Transverse colon (tissue), 4 donors: ENCODE measurements at places on chromosomes 7 and 10. TPM values are rescaled to one million over a fixed set of nuclear protein-coding genes. Genes with fewer than 3 reads are reported as not detected.

DNA sequence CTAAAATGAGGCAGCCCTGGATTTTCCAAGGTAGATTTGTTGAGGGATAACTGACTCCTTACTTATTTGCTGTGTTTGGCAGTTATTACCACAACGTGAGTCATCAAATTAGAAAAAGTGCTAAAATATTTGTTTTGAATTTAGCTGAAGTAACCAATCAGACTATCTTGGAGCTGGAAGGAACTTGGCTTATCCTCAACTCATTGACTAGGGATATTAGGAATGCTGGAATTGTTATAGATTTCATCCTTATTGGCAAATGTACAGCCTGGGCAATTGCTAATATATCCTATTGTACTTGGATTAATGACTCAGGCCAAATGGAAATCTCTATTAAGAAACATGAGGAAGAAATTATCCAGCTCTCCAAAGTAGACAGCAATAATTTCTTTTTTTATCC, 1189.0 kb upstream of the LRRN3 start:
- no peak overlapping the region for H3K4me3 ChIP-seq
- H3K27me3 ChIP-seq: no peaks in the 10 kb centered on the region
- DNase-seq: no peak
- no peaks in the 10 kb centered on the region for H3K4me1 ChIP-seq

DNA sequence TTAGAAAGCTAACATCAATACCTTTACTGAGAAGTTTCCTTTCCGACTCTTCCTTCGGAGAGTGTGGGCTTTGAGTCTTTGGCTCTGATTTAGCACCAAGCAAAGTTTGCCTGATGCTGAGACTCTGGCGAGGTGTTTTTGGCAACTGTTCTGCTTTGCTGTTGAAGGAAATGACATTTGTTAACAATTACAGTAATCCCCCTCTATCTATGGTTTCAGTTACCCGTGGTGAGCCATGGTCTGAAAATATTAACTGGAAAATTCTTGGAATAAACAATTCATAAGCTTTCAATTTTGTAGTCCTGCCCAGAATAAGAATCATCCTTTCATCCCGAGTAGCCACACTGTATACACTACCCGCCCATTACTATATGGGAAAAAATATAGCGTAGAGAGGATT, 126.3 kb downstream of the ARHGAP21 start:
- no peaks in the 10 kb centered on the region for H3K27me3 ChIP-seq
- H3K27ac ChIP-seq: no peak overlapping the region
- H3K4me3 ChIP-seq: no peak overlapping the region
- no peak for DNase-seq
- H3K4me1 ChIP-seq: no peaks in the 10 kb centered on the region

DNA sequence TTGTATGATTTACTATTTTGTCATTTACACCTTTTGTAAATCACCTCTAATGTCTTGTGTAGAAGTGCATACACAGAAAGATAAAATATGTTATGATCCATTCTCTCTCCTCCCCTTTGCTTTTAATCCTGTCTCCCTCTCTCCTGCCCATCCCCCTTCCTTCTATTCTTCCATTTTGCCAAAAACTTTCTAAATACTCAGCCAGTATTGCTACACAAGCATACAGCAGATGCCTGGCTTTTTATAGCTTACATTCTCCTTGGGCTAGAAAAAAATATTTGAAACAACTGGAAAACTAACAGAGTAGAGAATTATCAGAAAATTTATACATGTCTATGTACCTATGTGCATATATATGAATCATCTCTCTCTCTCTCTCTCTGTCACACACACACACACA, 308.7 kb upstream of the BMPER start:
- no peaks in the 10 kb centered on the region for H3K4me1 ChIP-seq
- no peak overlapping the region for H3K4me3 ChIP-seq
- H3K27me3 ChIP-seq: no peaks in the 10 kb centered on the region
- H3K36me3 ChIP-seq: no peaks in the 10 kb centered on the region

GRCh38 chr7:102813191-102814024, 64.6 kb downstream of the FAM185A start:
- no peaks in the 10 kb centered on the region for H3K27me3 ChIP-seq
- H3K27ac ChIP-seq: no peak overlapping the region
- H3K36me3 ChIP-seq: no peaks in the 10 kb centered on the region
- no peak overlapping the region for H3K4me3 ChIP-seq

DNA sequence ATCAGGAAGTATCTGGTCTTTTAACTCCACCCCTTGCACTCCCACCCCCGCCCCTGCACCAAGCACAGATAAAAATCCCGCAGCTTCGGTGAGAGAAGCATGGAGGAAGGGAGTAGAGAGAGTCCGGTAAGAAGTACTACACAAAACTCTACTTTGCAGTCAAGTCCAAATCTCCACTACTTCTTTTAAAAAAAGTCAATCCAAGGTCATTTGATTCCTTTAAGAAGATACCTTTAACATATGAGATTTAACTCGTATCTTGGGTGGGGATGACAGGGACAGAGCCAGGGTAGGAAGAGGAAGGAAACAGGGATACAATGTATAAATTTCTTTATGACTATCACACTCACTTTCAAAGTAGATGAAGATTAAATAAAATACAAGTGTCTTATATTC, 132.1 kb downstream of the NRBF2 start:
- H3K4me1 ChIP-seq: peaks cover 39% of the 10 kb centered on the region
- H3K27ac ChIP-seq: peak overlapping the region; percentile 97
- H3K27me3 ChIP-seq: no peaks in the 10 kb centered on the region

GRCh38 chr7:135390829-135391228, 119.1 kb downstream of the CNOT4 start:
- DNase-seq: no peak
- no peak overlapping the region for H3K4me3 ChIP-seq
- H3K4me1 ChIP-seq: no peaks in the 10 kb centered on the region
- H3K27me3 ChIP-seq: no peaks in the 10 kb centered on the region
- H3K27ac ChIP-seq: no peak overlapping the region
- no peaks in the 10 kb centered on the region for H3K36me3 ChIP-seq

- H3K36me3 ChIP-seq: no peaks in the 10 kb centered on the region
- peak overlapping the region; percentile 96 for H3K27ac ChIP-seq
- peak overlapping the region; percentile 79 for H3K4me3 ChIP-seq
- peak; percentile 29 for DNase-seq
Measured at GRCh38 chr10:102113956-102114857, 6.0 kb downstream of the LDB1 start.

GRCh38 chr7:108367314-108367713, 88.9 kb downstream of the NRCAM start:
- H3K27ac ChIP-seq: no peak overlapping the region
- DNase-seq: no peak
- no peaks in the 10 kb centered on the region for H3K27me3 ChIP-seq
- no peaks in the 10 kb centered on the region for H3K4me1 ChIP-seq
- no peak overlapping the region for H3K4me3 ChIP-seq

The ZNF485 gene
- not detected for total RNA-seq

DNA sequence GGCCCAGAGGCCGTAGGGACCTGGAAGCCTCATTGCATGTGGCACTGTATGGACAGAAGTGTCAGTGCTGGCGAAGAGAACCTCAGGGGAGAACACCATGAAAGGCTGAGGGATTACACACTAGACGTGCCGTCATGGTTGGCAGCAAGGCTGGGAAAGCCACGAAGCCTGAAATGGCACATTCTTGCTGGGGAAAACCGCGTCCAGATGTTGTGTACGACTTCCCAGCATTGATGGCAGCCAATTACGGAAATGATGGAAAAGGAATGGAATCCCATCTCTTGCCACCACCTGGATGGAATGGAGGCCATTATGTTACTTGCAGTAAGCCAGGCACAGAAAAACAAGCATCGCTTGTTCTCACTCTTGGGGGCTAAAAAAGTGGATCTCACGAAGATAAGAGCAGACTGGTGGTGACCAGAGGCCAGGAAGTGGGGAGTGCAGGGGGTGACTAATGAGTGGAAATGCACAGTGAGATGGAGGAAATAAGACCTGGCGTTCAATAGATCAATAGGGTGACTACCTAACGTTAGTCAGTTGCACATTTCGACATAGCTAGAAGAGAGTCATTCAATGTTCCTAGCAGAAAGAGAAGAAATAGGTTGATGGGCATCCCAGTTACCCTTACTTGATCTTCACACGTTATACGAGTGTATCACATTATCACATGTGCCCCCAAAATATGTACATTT, 14.6 kb upstream of the PWWP2B start:
- H3K27ac ChIP-seq: no peak overlapping the region
- H3K36me3 ChIP-seq: no peaks in the 10 kb centered on the region
- H3K27me3 ChIP-seq: no peaks in the 10 kb centered on the region
- peak; percentile 4 for DNase-seq
- no peaks in the 10 kb centered on the region for H3K4me1 ChIP-seq

DNA sequence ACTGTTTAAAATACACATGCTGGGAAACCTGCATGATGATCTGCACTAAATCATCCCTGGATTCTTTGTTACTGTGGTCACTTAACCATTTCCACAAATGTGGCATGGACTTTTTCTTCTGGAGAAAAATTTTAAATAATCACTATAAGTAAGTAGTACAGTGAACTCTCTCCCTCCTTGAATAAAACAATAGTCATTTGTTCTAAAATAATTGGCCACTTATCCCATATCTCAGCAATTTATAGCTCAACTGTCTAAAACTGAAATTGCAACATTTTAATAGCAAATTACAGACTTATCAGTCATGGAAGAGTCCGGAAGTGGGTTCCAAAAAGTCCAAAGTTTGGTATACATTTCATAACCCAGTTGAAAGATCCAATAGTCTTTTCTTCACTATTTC, 90.9 kb downstream of the MTERF1 start:
- no peaks in the 10 kb centered on the region for H3K4me1 ChIP-seq
- H3K27me3 ChIP-seq: no peaks in the 10 kb centered on the region
- no peak for DNase-seq
- H3K4me3 ChIP-seq: no peak overlapping the region
- no peaks in the 10 kb centered on the region for H3K36me3 ChIP-seq

- DNase-seq: no peak
- H3K27ac ChIP-seq: no peak overlapping the region
- no peaks in the 10 kb centered on the region for H3K4me1 ChIP-seq
Measured at GRCh38 chr7:220151-220841, 27.9 kb downstream of the FAM20C start.

DNA sequence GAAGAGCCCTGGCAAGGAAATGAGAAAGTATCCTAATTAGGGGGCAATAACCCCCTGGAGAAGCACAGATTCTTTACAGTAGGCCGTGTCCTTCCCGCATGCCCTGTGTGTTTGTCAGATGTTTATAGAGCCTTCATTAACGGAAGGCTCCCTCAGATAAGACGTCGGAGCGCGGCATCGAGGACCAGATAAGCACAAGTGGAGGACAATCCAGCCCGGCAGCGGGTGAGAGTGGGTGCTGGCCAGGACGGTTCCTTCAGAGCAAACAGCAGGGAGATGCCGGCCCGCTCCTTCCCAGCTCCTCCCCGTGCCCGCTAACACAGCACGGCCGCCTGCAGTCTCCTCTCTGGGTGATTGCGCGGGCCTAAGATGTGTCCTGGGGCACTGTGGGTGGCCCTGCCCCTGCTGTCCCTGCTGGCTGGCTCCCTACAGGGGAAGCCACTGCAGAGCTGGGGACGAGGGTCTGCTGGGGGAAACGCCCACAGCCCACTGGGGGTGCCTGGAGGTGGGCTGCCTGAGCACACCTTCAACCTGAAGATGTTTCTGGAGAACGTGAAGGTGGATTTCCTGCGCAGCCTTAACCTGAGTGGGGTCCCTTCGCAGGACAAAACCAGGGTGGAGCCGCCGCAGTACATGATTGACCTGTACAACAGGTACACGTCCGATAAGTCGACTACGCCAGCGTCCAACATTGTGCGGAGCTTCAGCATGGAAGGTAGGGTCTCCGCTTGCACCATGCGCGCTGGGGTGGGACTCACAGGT, at the start of gene GDF2:
GDF2 (plus strand) TSS at position 155 of the 762 bp plus-strand sequence; CDS start at position 370, 215 bp downstream.
- H3K27me3 ChIP-seq: no peaks in the 10 kb centered on the region
- no peaks in the 10 kb centered on the region for H3K36me3 ChIP-seq
- no peak within 1 kb of the TSS for H3K27ac ChIP-seq

The CDHR3 gene
- 7.6 TPM for total RNA-seq

The TRIL gene
- total RNA-seq: 0.82 TPM

The C10orf90 gene
- total RNA-seq: not detected

GRCh38 chr7:2953099-2953498, 90.6 kb downstream of the CARD11 start:
- no peaks in the 10 kb centered on the region for H3K4me1 ChIP-seq
- no peaks in the 10 kb centered on the region for H3K27me3 ChIP-seq
- no peaks in the 10 kb centered on the region for H3K36me3 ChIP-seq
- no peak overlapping the region for H3K4me3 ChIP-seq
- H3K27ac ChIP-seq: no peak overlapping the region

The OLAH gene
- total RNA-seq: not detected

GRCh38 chr7:33742521-33742920, 162.8 kb upstream of the BMPER start:
- no peak overlapping the region for H3K27ac ChIP-seq
- no peak for DNase-seq
- no peaks in the 10 kb centered on the region for H3K36me3 ChIP-seq
- no peak overlapping the region for H3K4me3 ChIP-seq
- H3K27me3 ChIP-seq: no peaks in the 10 kb centered on the region

GRCh38 chr10:69842882-69843281, 41.2 kb downstream of the COL13A1 start:
- peaks cover 15% of the 10 kb centered on the region for H3K4me1 ChIP-seq
- no peaks in the 10 kb centered on the region for H3K27me3 ChIP-seq
- no peak for DNase-seq
- peak overlapping the region; percentile 12 for H3K27ac ChIP-seq

The SNCG gene
- total RNA-seq: not detected

GRCh38 chr10:86599729-86600128, 54.6 kb upstream of the OPN4 start:
- peak; percentile 64 for DNase-seq
- no peaks in the 10 kb centered on the region for H3K4me1 ChIP-seq
- no peaks in the 10 kb centered on the region for H3K36me3 ChIP-seq
- H3K27ac ChIP-seq: no peak overlapping the region
- H3K4me3 ChIP-seq: no peak overlapping the region

DNA sequence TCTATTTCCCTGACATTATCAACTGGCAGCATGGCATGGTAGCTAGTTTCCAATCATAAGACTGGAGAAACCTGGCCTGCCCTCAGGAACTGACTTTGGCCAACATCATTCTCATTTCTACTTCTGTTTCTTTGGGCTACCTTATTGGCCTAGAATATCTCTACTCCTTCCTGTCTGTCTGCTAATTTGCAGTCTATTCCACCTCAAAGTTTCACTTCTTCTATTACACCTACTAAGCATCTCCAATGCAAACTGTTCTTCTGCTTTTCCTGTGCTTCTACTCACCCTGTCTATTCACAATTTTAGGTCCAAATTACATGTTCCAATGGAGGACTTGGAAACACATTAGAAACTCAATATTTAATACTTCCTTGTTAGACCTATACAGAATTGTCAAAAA, 65.6 kb downstream of the ZNF503 start:
- no peak overlapping the region for H3K27ac ChIP-seq
- H3K4me3 ChIP-seq: no peak overlapping the region

DNA sequence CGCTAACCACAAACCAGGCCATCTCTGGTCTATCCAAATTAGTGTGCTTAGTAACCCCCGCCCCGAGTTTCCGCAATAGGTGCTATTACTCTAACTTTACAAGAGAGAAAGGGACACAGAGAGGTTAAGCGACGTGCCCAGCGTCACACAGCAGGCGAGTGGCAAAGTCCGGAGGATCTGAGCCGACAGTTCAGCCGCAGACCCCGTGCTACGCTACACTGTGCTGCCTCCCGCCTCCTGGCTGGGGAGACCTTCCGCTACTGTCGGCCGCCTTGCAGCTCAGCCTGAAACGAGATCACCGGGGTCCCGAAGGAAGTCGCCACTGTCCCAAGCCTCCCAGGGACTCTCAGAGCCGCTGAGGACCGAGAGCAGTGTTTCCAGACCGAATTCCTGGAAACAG, 799 bp downstream of the INTS1 start:
- peaks cover 6% of the 10 kb centered on the region for H3K36me3 ChIP-seq
- no peak overlapping the region for H3K27ac ChIP-seq
- no peaks in the 10 kb centered on the region for H3K27me3 ChIP-seq
